Stimulated activated CD8-positive, alpha-beta memory T cell treated with anti-CD3 and anti-CD28 coated beads, Interleukin-15, amount 100 ng/mL, for 4 hours (primary cell): ENCODE measurements at places on chromosomes 2 and 18.

DNA sequence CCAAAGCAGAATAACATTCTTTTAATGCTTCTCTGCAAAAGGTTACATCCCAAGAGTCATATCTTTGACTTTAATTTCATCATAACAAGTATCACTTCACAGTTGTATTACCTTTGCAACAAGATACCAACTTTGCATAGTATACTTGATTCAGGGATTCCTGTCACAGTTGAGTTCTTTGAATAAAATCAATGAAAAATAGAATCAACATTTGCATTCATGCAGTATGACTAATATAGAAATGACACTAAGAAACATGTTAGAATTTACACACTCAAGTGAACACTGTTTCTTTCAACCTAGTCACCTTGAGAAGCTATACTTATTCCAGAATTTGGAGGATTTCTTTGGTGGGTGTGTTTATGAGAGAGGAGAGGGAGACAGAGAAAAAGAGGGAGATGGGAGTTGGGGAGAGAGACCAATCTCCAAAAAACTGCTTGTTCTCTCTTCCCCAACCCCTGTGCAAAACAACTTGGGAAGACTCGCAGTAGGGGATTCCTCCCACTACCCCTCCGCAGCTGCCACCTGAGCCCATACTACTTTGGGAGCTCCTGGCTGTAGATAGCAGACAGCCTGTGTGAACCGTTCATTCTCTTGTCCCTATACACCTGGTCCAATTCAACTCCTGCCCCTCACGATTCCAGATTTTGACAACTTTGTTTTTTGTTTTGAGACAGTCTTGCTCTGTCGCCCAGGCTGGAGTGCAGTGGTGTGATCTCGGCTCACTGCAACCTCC lies 57.7 kb downstream of the PELI1 start:
- DNase-seq: no peak

GRCh38 chr2:158112992-158113391 lies 11.3 kb downstream of the UPP2 start:
- no peak for DNase-seq

DNA sequence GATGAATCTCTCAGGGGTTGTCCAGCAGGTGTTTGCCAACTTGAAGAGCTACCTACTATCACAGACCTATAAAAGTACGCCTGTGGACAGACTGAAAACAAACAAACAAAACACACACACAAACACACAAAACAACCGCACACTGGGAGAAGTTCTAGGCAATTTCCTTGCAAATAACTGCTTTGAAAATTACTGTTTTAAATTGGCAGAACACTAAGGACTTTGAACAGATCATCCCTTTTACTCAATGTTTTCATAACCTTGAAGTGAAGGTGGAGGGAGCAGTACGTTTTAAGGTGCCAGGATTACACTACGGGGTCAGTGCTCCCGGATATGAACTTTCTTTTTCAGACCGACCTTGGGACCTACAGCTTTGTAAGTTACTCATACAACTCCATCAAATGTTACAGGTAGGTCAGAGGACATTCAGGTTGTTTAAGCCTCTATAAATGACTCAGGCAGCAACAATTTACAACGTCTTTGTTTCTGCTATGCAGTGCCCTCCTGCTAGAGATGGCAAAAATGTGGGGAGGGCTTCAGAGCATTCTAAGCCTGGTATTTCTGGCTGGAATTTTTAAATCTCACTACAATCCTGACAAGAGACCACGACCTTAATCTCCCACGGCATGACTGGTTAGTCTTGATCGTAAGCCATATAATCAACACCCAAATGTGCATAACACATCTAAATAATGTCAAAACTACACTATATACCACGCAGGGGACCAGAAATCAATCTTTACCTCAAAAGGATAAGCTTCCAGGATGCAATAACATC lies 1.4 kb upstream of the SLC20A1 start:
- DNase-seq: no peak

DNA sequence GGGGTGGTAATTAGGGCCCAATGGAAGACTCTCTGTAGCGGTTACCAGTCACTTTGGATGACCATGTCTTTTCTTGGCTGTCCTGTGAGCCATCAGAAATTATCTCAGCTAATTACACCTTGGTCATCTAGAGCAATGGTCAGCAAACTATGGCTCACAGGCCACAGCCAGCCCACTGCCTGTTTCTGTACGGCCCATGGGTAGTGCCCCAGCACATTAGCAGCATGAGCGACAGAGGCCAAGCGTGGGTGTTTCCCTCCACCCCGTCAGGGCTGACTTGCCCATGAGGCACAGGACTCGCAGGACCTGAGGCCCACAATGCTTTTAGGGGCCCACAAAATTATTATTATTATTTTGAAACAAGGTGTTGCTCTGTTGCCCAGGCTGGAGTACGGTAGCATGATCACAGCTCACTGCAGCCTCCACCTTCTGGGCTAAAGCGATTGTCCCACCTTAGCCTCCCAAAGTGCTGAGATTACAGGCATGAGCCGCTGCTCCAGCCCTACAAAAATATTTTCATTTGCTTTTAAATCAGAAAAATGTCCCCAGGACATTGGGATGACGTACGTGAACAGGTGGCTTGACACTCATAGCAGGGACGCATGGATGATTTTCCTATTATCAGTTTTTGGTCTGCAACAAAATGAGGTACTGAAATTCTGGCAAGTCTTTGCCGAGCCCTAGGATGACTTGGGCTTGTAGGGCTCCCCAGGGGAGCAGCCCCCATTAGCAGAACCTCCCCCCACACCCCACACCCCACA lies 29.3 kb upstream of the CEP68 start:
- no peak for DNase-seq

DNA sequence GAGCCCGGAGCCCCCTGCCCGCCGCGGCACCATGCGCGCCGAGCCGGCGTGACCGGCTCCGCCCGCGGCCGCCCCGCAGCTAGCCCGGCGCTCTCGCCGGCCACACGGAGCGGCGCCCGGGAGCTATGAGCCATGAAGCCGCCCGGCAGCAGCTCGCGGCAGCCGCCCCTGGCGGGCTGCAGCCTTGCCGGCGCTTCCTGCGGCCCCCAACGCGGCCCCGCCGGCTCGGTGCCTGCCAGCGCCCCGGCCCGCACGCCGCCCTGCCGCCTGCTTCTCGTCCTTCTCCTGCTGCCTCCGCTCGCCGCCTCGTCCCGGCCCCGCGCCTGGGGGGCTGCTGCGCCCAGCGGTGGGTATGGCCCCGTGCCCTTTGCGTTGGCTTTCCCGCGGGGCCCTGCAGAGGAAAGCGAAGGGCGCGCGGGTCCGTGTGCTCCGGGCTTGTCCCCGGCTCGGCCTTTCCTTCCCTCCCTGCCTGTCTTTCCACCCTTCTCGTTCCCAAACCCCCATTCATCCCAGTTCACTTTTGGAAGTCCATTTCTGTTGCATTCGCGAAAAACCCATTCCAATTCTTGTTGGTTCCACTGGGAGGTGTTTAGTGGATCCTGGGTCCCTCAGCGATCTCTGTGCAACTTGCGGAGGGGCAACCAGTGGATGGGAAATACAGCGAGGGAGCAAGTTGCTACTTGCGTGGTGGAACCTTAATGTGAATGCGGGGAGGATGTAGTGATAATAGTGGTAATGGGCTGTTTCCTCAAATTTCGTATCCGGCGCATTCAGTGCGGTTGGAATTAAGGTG lies 599 bp downstream of the ADAM23 start:
- no peak for DNase-seq

DNA sequence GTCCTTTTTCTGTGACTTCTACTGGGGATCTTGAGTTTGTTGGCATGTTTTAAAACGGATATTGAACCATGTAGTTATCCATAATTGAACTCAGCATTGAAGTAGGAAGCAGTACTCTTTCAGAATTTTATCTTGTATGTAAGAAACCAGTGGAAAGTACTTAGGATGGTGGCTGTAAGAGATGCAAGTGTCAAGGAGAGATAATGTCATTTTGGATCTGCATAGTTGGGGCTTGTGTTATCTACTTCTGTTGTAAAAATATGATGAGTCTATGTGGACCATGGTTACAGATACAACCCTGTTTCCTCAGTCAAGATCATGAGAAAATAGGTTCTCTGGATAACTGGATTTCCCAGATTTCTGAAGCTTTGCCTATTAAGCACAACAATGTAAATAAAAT lies 113.7 kb downstream of the NAB1 start:
- DNase-seq: no peak

DNA sequence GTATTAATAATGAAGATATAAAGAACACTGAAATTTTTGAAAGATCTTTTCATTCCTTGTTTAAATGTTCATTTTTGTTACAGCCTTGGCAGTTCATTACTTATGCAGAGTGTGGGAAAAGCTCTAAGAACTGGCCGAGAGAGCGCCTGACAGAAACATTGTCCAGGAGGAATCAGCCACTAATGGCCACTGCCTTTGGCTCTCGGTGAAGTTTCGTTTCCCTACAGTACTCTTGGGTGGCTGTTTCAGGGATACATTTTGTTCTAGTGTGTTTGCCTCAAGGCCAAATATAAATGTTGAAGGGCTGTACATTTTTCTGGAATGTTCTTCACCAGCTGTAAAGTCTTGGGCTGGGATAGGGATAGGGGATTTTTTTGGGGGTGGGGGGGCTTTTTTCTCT lies 10.7 kb downstream of the SPTBN1 start:
- DNase-seq: no peak

DNA sequence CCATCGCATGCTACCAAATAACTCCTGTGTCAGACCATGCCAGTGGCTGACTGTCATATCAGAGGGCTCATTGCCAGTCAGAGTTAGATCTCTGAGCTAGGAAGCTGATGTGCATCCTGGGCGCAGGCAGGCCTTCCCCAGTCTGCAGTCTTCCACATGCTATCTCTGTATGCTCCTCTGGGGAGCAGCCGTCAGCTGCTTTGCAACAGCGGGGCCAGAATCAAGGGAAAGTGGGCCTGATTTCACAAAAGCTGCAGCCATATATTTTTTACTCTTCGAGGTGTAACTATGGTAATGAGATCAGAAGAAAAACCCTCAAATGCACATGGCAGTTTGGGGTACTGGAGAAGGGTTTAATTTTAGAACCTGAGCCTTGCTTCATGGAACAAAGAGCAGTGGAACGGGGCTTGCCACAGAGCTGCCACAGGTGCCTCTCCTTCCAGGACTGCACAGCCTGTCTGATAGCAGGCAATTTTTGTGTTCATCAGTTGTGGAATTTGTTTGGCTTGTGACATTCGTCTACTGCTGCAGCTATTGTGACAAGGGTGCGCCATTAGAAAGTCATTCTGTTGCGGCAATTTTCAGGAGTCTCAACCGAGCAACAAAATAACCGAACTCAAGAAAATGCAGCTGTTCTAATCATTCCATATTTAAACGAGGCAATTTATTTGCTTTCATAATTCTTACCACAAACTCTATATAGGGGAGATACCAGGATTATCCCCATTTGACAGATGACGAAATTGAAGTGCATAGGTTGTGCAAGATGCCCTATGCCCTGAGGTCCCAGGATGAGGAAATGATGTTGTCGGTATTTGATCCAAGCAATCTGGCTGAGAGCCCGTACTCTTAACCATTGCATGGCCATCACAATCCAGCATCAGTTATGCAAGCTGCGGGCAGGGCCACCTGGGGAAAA lies 109.6 kb upstream of the CYRIA start:
- DNase-seq: no peak

DNA sequence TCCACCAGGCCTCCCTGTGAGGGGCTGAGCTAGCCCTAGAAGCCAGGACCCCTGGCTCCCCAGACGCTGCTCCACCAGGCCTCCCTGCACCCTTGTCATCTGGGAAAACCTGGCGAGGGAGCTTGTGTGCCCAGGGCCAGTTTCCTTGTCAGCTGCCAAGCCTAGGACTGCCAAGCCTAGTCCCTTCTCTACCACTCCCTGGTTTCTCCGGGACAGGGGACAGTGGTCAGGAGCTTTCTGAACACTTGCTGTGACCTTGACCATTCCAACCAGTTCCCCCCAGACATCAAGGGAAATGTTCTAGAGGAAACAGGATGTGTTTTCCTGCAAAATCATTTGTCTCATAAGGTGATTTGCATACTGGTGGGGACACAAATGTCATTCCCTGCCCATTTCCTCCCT lies 41.3 kb upstream of the MRPL33 start:
- no peak for DNase-seq

DNA sequence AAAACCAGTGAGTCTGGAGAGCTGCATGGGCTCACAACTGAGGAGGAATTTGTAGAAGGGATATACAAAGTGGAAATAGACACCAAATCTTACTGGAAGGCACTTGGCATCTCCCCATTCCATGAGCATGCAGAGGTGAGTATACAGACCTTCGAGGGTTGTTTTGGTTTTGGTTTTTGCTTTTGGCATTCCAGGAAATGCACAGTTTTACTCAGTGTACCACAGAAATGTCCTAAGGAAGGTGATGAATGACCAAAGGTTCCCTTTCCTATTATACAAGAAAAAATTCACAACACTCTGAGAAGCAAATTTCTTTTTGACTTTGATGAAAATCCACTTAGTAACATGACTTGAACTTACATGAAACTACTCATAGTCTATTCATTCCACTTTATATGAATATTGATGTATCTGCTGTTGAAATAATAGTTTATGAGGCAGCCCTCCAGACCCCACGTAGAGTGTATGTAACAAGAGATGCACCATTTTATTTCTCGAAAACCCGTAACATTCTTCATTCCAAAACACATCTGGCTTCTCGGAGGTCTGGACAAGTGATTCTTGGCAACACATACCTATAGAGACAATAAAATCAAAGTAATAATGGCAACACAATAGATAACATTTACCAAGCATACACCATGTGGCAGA lies 3.6 kb downstream of the TTR start:
- no peak for DNase-seq

- DNase-seq: no peak
These were observed 214.6 kb downstream of the NCK2 start for GRCh38 chr2:105959357-105959756.

GRCh38 chr18:3903337-3903736 lies 453.4 kb downstream of the TGIF1 start:
- no peak for DNase-seq

GRCh38 chr2:58794916-58795315 lies 553.8 kb upstream of the FANCL start:
- DNase-seq: no peak

DNA sequence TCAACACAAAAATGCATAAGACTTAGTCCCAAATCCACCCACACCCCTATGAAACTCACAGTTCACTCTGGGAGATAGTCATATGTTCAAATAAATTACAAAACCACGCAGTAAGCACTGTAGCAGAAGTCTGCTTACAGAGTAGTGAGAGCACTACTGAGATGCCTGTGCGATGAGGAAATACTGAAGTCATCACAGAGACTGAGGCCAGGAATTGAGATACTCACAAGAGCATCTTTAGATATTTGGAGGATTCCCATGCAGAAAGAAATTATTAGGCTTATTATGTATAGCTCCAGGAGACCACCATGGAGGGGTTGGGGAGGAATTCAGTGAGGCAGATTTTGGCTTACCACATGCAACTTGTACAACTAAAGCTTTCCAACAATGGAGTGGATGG lies 82.3 kb downstream of the ANTXR1 start:
- DNase-seq: no peak

GRCh38 chr18:24378598-24378997 lies 19.0 kb downstream of the OSBPL1A start:
- no peak for DNase-seq

DNA sequence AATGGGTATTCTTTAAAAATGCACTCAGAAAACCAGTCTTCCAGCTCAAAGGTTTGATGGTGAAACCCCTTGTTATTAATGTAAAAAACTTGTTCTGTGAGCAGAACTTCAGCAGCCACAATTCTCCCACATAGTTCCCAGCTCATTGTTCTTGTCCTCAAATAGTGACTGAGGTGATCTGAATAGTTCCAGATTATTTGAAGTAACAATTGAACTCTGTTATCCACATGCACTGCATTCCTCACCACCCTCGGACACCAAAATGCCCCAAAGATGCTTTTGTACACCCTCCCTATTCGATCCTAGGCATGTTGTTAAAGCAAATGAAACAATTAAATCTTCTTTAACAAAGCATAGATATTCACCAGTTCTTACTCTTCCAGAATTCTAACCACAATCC lies 2186.8 kb upstream of the CELF4 start:
- DNase-seq: no peak

GRCh38 chr2:162967147-162967546 lies 128.6 kb upstream of the KCNH7 start:
- DNase-seq: no peak
